Cardiac fibroblast (primary cell): ENCODE measurements at places on chromosomes 13 and 19.

- no peak for DNase-seq
Observed at GRCh38 chr13:96785986-96786385, 208.3 kb downstream of the OXGR1 start.

- DNase-seq, result peak; percentile 88
Observed at GRCh38 chr19:14090509-14091080, at the start of gene SAMD1. Gene SAMD1, minus strand, starts transcription at chr19:14090751.

- peak; percentile 25 for DNase-seq
Observed at GRCh38 chr13:28357247-28357825, 137.6 kb downstream of the FLT1 start.

- DNase-seq, result no peak
Observed at GRCh38 chr19:6472713-6473112, 8.6 kb downstream of the CRB3 start.

GRCh38 chr19:56837492-56838023 lies 3.0 kb downstream of the PEG3 start:
- DNase-seq, result peak; percentile 74

GRCh38 chr19:32358321-32358720 lies 12.9 kb downstream of the ZNF507 start:
- DNase-seq, result no peak

- no peak for DNase-seq
Observed at GRCh38 chr13:21046203-21046602, 15.2 kb downstream of the LATS2 start.

DNA sequence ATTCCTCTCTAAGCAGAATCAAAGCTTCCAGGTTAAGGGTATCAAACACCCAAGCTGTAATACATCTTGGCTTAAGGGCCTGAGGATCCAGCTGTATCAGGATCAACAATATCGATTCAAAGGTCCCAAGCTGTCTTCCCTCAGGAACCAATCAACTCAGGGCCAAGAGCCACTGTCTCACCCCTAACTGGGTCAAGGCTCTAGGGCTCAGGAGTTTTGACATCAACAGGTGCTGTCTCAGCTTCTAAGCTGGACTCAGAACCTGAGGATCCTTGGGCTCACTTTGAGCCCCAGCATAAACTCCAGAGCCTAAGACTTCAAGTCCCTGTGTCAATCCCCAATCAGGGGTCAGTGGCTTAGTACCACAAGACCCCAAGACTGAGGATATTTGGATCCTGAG lies 917 bp downstream of the FBXW9 start:
- no peak for DNase-seq

DNA sequence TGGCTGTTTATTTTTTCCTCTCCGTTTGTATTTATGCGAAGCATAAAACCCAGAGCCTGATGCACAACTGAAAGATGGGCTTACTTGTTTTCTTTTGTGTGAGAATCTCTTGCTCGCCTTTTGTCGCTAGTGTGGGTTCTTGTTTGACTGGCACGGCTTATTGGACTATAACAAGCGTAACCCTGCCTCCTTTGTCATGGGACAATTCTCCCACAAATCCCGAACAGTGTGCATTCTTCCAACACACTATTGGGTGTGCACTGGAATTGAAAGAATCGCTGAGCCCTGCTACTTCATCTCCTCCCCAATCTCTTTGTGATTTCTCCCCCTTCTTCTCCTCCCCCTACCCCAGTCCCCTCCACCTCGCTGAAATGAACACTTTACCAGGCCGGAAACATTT lies 110.8 kb downstream of the ZIC5 start:
- no peak for DNase-seq

- DNase-seq, result no peak
Observed at GRCh38 chr13:60258349-60258748, 94.6 kb upstream of the DIAPH3 start.

DNA sequence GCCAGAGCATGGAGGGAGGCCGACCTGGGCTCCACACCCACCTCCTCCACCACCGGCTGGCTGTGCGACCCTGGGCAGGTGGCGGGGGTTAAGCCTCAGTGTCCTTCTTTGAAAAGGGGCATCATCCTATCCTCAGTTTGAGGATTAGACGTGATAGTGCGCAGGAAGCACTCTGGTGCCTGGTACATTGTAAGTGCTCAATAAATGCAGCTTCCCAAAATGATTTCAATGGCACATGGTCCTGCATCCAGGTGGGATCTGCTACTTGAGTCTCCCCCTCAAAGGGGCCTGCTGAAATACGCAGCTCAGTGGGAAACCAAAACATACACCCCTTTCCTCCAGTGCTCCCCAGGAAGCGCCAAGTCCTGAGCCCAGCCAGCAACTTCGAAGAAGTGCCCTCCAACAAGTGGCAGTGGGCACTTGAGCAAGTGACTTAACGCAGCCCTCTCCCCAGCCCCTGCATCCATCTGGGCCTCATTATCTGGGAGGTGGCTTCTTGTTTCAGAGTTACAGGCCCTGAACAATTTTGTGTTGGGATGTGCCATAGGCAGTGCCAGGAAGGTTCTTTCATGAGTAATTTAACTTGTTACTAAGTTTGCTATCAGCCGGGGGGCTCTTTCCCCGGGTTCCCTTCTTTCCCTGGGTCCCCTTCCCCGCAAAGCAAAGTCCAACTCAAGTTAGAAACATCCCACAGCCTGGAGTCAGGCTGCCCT lies 17.9 kb downstream of the ACTN4 start:
- no peak for DNase-seq

DNA sequence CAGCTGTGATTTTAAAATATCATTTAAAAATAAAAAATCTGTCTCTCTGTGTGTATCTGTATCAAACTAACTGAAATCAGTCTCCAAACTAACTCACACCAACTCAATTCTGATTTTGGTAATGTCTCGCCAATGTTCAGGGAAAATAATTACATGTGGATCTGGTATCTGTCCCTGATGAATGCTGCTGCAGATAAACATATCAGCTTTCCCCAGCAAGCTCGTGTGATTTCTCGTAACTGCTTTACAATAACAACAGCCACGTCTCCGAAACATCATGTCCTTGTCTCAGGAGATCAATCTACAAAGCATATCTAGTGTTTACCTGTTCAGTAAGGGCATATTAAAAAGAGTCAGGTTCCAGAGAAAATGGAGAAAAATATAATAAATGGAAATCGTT lies 129.0 kb downstream of the IRS2 start:
- no peak for DNase-seq

- DNase-seq, result no peak
Observed at GRCh38 chr19:34179066-34179465, 6.8 kb downstream of the LSM14A start.

DNA sequence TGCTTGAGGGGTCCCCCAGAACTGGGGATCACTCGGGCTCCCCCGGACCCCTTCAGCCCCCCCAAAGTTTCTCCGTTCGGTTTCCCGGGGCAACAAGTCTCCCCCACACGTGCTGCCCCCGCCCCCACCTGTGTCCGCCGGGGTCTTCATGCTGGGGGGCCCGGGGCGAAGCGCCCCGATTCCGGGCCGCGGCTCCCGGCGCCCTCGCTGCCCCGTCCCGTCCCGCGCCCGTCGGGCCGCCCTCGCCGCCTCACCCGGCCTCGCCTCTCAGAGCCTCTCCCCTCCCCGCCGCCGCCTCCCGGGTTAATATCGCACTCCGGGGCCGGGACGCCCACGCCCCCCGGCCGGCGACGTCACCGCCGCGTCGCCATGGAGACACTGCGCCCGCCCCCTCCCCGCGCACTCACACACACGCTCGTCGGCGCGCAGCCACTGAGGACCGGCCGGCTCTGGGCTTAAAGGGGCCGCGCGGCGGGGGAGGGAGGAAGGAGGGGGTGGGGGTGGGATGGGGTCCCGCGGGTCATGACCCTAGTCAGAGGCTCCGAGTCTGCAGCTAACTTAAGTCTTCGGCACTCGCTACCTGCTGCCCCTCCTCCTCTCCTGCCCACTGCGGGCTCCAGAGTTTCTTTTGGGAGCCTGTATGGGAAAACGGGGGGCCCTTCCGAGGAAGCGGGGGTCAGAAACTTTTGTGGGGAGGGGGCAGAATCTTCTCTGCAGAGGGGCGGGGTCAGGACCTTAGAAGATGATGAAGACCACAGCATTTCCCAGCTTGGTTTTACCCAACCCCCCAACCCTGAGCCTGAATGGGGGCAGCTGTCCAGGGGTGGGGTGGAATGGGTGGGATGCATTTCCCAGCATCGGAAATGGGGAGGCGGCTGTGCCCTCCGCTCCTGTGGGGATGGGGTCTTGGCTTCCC lies at the start of gene ERF:
Gene ERF, minus strand, starts transcription at position 279 of the 916 bp plus-strand sequence. Its CDS starts 129 bp downstream, at position 150.
- peak; percentile 96 for DNase-seq

- DNase-seq, result no peak
Observed at GRCh38 chr13:78247362-78247761, 328.7 kb upstream of the EDNRB start.

- no peak for DNase-seq
Observed at GRCh38 chr19:46834984-46835383, 15.7 kb downstream of the AP2S1 start.

GRCh38 chr19:4279267-4279529 lies 132 bp downstream of the SHD start:
- no peak for DNase-seq

- DNase-seq, result no peak
Observed at GRCh38 chr13:107585469-107586180, 629.7 kb downstream of the LIG4 start.

- peak; percentile 16 for DNase-seq
Observed at GRCh38 chr19:16527971-16528521, 14.2 kb downstream of the CHERP start.

DNA sequence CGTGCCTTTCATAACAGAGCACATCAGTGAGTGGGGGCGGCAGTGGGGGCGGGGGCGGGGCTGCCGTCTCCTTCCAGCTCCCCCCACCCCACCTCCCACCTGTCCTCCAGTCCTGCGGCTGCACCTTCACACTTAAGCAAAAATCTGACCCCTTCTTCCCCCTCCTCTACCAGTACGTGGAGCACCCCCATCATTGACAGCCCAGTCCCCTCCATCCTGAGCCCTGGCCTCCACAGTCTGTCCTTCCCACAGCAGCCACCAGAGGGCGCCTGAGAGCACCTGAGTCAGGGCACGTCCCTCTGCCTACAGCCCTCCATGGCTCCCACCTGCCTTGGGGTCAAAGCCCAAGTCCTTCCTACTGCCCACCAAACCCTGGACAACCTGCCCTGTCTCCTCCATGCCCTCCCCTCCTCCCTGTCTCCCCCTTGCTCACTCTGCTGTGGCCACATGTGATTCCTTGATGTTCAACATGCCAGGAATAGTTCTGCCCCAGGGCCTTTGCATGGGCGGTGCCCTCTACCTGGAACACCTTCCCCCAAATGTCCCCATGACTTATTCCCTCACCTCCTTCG lies 4.0 kb downstream of the EBI3 start:
- peak; percentile 23 for DNase-seq

- DNase-seq, result no peak
Observed at GRCh38 chr13:78129359-78129758, 210.7 kb upstream of the EDNRB start.

DNA sequence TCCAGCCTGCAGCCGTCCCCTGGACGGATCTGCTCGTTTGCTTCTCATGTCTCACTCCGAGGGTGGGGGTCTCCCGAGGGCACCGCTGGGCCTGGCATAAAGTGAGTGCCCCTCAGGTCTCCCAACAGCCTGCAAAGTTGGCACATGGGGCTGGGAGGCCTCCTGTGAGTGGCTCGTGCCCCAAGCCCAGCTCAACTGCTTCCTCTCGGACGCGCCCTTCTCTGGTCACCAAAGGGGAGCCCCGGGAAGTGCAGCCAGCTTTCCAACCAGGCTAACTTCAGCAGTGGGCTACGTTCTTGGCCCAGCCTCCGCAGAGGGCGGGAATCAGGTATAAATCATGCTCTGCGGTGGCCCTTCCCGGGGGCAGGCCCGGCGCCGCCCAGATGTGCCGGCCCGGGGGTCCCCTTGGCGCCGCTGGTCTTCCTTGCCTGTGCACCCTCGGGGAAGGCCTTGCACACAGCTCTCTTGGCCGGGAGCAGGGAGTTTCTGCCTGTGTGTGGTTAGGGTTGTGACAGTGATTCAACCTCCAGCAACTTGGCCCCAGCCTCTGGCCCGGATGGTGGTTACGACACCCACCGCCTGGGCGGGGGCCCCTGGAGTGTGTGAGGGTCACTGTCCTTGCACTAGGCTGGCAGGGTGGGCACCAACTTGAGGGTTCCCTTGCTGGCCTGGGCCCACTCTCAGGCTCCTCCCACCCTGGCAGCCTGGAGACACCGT lies 20.7 kb downstream of the CEBPG start:
- peak; percentile 75 for DNase-seq

DNA sequence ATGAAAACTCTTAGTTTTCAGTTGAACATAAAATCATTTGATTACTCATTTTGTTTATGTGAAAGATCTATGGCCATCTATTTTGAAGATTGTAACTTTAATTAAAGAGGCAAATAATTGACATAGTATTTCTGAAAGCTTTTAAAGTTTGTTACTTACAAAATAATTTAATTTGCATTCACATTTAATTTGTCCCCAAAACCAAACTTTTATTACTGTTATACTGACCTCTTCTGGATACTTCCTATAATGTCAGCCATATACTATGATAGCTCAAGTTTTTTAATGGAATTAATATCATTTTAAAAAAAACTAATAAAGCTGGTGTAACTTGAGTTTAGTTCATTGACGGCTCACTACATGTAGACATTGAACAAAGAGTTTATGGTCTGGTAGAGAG lies 4.9 kb upstream of the SGCG start:
- DNase-seq, result peak; percentile 5

GRCh38 chr19:46189971-46190888 lies 39.3 kb upstream of the IGFL1 start:
- DNase-seq, result no peak

GRCh38 chr19:45223879-45224278 lies 21.3 kb downstream of the EXOC3L2 start:
- DNase-seq, result no peak

DNA sequence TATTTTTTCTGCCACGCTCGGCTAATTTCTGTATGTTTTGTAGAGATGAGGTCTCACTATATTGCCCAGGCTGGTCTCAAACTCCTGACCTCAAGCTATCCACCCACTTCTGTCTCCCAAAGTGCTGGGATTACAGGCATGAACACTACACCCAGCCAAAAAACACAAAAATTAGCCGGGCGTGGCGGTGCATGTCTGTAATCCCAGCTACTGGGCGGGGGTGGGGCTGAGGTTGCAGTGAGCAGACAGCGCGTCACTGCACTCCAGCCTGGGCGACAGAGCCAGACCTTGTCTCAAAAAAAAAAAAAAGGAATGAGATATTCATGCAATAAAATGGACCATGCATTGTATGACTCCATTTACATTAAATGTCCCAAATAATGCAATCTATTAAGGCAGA lies 32.2 kb downstream of the VASP start:
- DNase-seq, result no peak

DNA sequence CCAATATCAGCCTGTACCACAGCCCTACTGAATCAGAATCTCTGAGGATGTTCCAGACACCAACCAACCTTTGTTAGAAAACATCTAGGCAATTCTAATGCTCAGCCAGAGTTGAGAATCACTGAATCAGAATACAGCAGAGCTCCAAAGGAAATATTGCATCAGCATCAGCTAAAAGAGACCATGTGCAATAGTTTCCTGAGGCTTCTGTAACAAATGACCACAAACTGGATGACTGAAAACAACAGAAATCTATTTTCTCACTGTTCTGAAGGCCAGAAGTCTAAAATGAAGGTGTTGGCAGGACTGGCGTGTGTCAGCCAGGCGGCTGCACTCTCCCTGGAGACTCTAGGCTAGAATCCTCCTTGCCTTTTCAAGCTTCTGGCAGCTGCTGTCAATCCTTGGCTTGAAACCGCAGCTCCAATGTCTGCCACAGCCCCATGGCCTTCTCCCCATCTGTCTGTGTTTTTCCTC lies 1.2 kb upstream of the DCT start:
- DNase-seq, result peak; percentile 53

GRCh38 chr19:42421101-42421500 lies 6.1 kb downstream of the LIPE start:
- no peak for DNase-seq
